Esophagus muscularis mucosa (tissue), 4 donors: ENCODE measurements at places on chromosomes 5 and 9. TPM values are rescaled to one million over a fixed set of nuclear protein-coding genes. Genes with fewer than 3 reads are reported as not detected.

Gene NR4A3
- total RNA-seq, result 2.0 TPM

Gene ASS1
- total RNA-seq, result 99.5 TPM

Gene MOB3B
- 9.5 TPM for total RNA-seq

GRCh38 chr9:136923881-136924280, 20.7 kb downstream of the FBXW5 start:
- DNase-seq, result no peak

DNA sequence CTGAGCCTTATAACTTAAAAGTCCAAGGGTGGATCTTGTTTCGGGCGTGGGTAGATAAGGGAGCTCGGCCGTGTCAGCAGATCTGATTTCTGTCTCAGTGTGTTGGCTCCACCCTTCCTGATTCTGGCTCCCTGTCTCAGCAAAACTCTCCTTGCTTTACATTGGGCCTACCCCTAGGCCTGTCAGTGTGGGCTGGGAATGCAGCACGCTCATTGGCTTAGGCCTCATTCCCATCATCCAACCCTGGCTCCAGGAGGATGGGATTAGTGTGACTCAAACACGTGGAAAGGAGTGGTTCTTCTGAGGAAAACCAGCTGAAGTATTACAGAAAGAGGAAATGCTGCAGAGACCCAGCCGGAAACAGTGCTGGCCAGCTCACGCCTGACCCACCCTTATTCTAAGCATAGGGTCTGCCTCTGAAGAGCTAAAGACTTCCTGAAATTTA, 59.9 kb downstream of the ZFAND5 start:
- DNase-seq, result peak; percentile 96

GRCh38 chr9:116763770-116764169, 76.7 kb downstream of the TRIM32 start:
- DNase-seq, result no peak

DNA sequence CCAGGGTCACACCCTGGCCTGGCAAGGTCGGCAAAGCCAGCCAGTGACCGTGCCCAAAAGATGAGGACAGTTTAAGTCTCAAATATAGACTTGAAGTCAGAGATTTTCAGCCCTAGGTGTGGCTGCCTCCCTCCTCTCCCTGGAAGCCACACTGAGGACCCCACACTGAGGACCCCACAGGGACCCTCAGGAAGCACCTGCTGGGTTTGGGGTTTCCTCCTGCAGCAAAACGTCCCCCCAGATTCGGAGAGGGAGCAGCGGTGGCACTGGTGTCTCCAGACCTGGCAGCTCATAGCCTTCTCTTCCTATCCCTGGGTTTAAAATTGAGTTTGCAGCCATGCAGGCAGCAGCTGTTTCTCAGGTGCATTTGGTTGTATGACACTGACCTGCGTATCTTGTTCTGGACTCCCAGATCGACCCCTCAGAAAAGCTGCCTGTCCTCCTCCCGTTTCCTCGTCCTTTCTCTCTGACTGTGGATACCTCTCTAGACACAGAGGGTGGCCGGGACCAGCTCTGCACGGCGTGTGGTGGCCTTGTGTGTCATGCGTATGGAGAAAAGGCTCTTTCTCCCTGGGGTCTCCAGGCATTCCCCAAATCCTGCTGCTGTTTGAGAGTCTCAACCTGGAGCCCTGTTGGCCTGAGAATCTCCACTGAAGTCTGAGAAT, 36.6 kb downstream of the MRPL36 start:
- no peak for DNase-seq

GRCh38 chr5:75439276-75439675, 72.2 kb downstream of the CERT1 start:
- DNase-seq, result no peak

DNA sequence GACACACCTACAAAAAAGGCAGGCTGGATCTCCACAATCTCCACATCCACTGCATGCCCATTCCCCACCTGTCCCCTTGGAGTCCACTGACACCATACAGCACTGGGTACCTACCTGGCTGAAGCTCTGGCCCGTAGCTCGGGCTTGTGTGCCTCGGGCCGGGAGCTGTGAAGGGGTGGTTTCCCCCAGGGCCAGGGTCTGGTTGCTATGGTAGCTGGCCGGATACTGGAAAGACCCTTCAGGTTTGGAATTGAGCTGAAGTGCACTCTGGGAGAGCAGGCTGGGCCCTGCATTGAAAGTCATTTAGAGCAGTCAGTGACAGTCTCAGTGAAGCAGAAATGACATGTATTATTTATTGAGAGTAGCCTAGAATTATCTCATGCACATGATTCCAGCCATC, 507.3 kb downstream of the CTNND2 start:
- no peak for DNase-seq
